WTC11 (cell line): ENCODE measurements at places on chromosomes 2 and 18. TPM values are rescaled to one million over a fixed set of nuclear protein-coding genes. Genes with fewer than 3 reads are reported as not detected.
A peak's percentile ranks its signal among the peaks of the same experiment; 100 is the strongest.

DNA sequence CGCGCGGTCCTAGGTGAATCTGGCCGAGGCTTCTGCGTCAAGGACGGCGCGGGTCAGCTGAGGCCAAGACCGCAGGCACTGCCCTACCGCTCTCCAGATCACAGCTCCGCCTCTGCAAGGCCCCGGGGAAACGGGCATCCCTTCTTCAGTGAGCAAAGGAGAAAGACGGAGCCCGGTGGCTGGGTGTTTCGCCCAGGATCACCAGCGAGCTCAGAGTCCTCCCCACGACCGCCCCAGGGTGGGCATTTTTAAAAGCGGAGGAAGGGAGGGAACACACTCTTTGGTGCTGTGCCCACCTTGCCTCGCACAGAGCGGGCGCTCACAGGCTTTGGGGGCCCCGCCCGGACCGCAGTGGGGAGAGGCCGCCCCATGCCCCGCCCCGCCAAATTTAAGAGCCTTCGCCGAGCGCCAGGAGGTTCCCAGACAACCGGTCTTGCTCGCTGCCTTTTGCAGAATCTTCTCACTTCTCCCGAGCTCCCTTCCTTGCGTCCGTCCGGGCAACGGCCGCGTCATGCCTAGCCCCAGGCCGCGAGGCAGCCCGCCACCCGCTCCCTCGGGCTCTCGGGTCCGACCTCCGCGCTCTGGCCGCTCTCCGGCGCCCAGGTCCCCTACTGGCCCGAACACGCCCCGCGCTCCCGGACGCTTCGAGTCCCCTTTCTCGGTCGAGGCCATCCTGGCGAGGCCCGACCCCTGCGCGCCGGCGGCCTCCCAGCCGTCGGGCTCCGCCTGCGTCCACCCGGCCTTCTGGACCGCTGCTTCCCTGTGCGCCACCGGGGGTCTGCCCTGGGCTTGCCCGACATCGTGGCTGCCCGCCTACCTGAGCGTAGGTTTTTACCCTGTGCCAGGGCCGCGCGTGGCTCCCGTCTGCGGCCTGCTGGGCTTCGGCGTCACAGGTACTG is at the start of gene NOTO:
NOTO (plus strand) TSS at position 419 of the 899 bp plus-strand sequence; CDS start at position 512, 93 bp downstream.
- no peaks in the 10 kb centered on the region for H3K36me3 ChIP-seq
- peaks cover 8% of the 10 kb centered on the region for H3K4me1 ChIP-seq
- H3K27ac ChIP-seq: no peak within 1 kb of the TSS
- peak; percentile 65 for DNase-seq
- peaks cover 88% of the 10 kb centered on the region for H3K27me3 ChIP-seq
- peak within 1 kb of the TSS; percentile 61 for H3K4me3 ChIP-seq

DNA sequence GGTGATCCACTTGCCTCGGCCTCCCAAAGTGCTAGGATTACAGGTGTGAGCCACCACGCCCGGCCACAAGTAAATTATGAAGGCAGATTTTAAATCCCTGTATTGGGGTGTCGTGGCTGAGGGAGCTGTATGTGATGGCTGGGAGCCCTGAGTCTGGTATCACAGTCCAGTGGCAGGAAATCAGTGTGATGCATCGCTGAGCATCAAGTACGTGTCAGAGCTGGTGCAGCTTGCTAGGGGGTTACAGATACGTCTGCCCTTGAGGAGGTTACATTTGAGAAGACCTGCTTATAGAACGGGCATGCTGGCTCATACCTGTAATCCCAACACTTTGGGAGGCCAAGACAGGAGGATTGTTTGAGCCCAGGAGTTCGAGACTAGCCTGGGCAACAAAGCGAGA is 4.3 kb downstream of the ENOSF1 start:
- no peak overlapping the region for H3K4me3 ChIP-seq
- H3K36me3 ChIP-seq: peaks cover 28% of the 10 kb centered on the region
- no peaks in the 10 kb centered on the region; the same call in 1 of the 2 replicates for H3K27me3 ChIP-seq
- H3K27ac ChIP-seq: no peak overlapping the region
- no peak for DNase-seq
- peaks cover 8% of the 10 kb centered on the region for H3K4me1 ChIP-seq

- no peak overlapping the region for H3K27ac ChIP-seq
- H3K4me3 ChIP-seq: no peak overlapping the region
- no peaks in the 10 kb centered on the region for H3K36me3 ChIP-seq
- no peaks in the 10 kb centered on the region for H3K27me3 ChIP-seq
- no peaks in the 10 kb centered on the region for H3K4me1 ChIP-seq
Observed at GRCh38 chr2:228642861-228643260, 461.4 kb upstream of the SPHKAP start.

DNA sequence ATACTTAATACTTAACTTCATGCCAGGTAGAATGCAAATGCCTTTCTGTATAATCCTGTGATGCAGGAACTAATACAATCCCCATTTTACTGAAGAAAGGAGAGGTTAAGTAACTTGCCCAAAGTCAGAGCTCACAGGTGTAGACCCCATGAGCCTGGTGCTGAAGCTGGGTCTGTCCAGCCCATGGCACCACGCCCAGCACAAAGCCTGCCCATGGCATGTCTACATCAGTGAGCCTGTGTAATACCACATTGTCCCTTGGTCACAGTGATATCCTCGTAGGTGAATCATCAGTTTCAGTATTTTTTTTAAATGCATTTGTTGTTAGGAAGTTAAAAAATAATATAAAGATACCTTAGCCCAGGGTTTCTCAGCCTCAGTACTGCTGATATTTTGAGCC is 69.9 kb upstream of the MCFD2 start:
- H3K36me3 ChIP-seq: no peaks in the 10 kb centered on the region
- H3K4me1 ChIP-seq: peaks cover 35% of the 10 kb centered on the region
- H3K4me3 ChIP-seq: no peak overlapping the region
- DNase-seq: no peak

DNA sequence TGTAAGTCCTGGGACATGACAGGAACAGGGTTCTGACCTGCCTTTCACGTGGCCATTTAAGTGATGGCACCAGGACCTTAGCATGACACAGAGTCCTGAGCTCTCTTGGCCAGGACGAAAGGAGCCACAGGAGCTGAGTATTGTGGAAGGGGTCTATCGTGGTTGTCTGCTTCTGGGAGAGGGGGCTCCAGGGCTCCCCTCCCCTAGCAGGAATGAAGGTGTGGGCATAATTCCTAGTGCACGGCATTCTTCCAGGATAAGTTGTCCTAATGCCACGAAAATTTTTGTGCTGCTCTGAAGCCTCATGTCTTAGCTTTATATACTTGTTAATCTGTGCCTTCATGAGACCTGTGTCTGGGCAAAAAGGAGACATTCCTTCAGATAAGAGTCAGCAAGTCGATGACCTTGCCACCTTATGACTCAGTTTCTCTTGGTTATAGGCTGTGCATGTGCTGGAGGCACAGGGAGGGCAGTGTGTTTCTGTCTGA is 17.1 kb downstream of the GATA6 start:
- H3K36me3 ChIP-seq: no peaks in the 10 kb centered on the region
- no peak overlapping the region for H3K27ac ChIP-seq
- peaks cover 21% of the 10 kb centered on the region for H3K27me3 ChIP-seq
- no peaks in the 10 kb centered on the region for H3K4me1 ChIP-seq
- H3K4me3 ChIP-seq: no peak overlapping the region
- no peak for DNase-seq

GNLY gene
- 0.44 TPM in 1 of 3 replicates, not detected in the others for total RNA-seq

UGT1A3 gene
- total RNA-seq: not detected in 3 replicates

LIPG gene
- total RNA-seq: 5.5 to 6.8 TPM (median 6.1 TPM) in 3 replicates

MALL gene
- 3.8 to 5.5 TPM (median 5.0 TPM) in 3 replicates for total RNA-seq

PRSS56 gene
- not detected in 3 replicates for total RNA-seq
